ENCODE measurements at places on chromosomes 4 and X. TPM values are rescaled to one million over a fixed set of nuclear protein-coding genes. Genes with fewer than 3 reads are reported as not detected.

LONRF3 gene
- total RNA-seq = 8.1 TPM

DNA sequence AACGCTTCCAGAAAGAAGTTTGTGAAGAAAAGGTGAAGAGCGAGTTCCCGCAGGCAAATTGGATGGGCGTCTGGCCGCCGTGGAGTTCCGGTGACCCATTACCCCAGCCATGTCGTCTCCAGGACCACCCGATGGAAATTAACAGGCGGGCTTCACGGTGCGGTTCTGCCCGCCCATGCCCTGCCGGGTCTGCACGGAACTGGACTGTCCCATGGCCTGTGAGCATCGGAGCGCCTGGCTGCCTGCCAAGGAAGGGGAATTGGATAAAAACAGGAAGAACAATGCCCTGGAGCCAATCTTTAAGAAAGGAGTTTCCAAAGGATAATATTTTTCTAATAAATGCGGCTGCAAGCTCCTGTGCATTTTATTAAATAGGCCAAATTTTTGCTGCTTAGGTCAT lies 319.8 kb upstream of the SLC7A11 start:
- no peaks in the 10 kb centered on the region for H3K36me3 ChIP-seq
- H3K4me1 ChIP-seq = no peaks in the 10 kb centered on the region
- no peaks in the 10 kb centered on the region for H3K27me3 ChIP-seq
- H3K4me3 ChIP-seq = no peak overlapping the region
- DNase-seq = no peak

DNA sequence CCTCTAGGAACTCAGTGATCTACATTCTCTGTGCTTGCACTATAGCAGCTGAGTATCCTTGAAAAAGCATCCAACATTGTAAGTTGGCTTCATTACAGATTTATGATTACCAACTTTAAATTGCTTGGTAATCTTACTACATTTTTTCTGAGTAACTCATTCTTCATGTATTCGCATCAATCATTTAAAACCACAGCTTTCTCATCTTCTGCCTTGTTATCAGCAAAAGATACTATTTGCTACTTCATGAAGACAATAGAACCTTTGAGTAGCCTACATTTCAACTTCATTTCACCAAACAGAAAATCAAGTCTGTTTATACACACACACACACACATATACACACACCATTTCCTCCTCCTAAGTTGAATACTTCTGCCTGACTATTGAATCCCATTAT lies 6.2 kb upstream of the DCAF8L2 start:
- no peak overlapping the region for H3K4me3 ChIP-seq
- no peak overlapping the region for H3K27ac ChIP-seq
- no peaks in the 10 kb centered on the region for H3K27me3 ChIP-seq
- DNase-seq = no peak

CRMP1 gene
- total RNA-seq = 1.4 TPM

DNA sequence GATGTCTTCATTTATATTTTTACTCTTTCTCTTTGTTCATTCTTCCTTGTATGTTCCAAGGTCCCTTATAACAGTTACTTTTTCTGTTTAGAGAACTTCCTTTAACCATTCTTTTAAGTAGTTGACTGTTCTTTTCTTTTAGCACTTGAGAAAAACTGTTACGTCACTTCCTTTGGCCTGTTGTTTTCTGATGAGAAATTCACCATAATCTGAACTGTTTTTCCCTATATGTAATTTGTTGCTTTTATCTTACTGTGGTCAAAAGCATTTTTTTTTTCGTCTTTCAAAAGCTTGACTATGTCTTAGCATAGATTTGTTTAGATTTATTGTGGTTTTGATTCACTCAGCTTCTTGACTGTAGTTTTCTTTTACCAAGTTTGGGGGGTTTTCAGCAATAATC lies 1660.3 kb upstream of the PCDH10 start:
- H3K4me3 ChIP-seq = no peak overlapping the region
- no peaks in the 10 kb centered on the region for H3K27me3 ChIP-seq
- H3K4me1 ChIP-seq = no peaks in the 10 kb centered on the region

- H3K27ac ChIP-seq = no peak overlapping the region
- no peak for DNase-seq
- no peak overlapping the region for H3K4me3 ChIP-seq
- no peaks in the 10 kb centered on the region for H3K4me1 ChIP-seq
These were observed 95.5 kb downstream of the SOWAHB start for GRCh38 chr4:76802236-76803021.

- H3K4me3 ChIP-seq = no peak overlapping the region
- no peaks in the 10 kb centered on the region for H3K36me3 ChIP-seq
- H3K4me1 ChIP-seq = no peaks in the 10 kb centered on the region
- DNase-seq = no peak
- H3K27ac ChIP-seq = no peak overlapping the region
These were observed 41.4 kb downstream of the CLDN34 start for GRCh38 chrX:10008483-10009056.

DNA sequence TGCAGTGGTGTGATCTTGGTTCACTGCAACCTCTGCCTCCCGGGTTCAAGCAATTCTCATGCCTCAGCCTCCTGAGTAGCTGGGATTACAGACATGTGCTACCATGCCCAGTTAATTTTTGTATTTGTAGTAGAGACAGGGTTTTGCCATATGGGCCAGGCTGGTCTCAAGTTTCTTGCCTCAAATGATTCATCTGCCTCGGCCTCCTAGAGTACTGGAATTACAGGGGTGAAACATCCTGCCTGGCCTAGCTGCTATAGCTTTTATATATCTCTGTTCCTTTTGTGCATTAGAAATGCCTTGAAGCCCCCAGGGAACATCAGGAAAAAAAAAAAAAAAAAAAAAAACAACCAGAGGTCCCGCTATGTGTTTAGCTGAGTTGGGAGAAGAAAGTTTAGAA lies 34.8 kb downstream of the UBE2K start:
- no peaks in the 10 kb centered on the region for H3K27me3 ChIP-seq
- no peaks in the 10 kb centered on the region for H3K4me1 ChIP-seq
- no peaks in the 10 kb centered on the region for H3K36me3 ChIP-seq
- no peak overlapping the region for H3K4me3 ChIP-seq
- no peak overlapping the region for H3K27ac ChIP-seq

SPIN2A gene
- 0.23 TPM for total RNA-seq

GRK4 gene
- total RNA-seq = 18.9 TPM

- no peak overlapping the region for H3K4me3 ChIP-seq
- H3K4me1 ChIP-seq = no peaks in the 10 kb centered on the region
- no peak for DNase-seq
These were observed 30.1 kb upstream of the SCOC start for GRCh38 chr4:140343303-140343702.

GRCh38 chrX:88982933-88983332 lies 235.9 kb downstream of the CPXCR1 start:
- no peaks in the 10 kb centered on the region for H3K4me1 ChIP-seq
- no peak for DNase-seq
- no peaks in the 10 kb centered on the region for H3K27me3 ChIP-seq
- H3K27ac ChIP-seq = no peak overlapping the region
- no peak overlapping the region for H3K4me3 ChIP-seq

GRCh38 chr4:72375073-72375736 lies 193.8 kb downstream of the ADAMTS3 start:
- no peak overlapping the region for H3K27ac ChIP-seq
- DNase-seq = no peak
- H3K27me3 ChIP-seq = no peaks in the 10 kb centered on the region
- H3K4me3 ChIP-seq = no peak overlapping the region
- H3K36me3 ChIP-seq = no peaks in the 10 kb centered on the region

- no peaks in the 10 kb centered on the region for H3K27me3 ChIP-seq
- H3K4me1 ChIP-seq = no peaks in the 10 kb centered on the region
- DNase-seq = no peak
- no peak overlapping the region for H3K27ac ChIP-seq
These were observed 26.2 kb upstream of the TMPRSS11D start for GRCh38 chr4:67909905-67910584.

- no peak for DNase-seq
- H3K27me3 ChIP-seq = no peaks in the 10 kb centered on the region
- H3K27ac ChIP-seq = no peak overlapping the region
- H3K36me3 ChIP-seq = no peaks in the 10 kb centered on the region
These were observed 180.4 kb downstream of the SLIT2 start for GRCh38 chr4:20432088-20432487.

- no peaks in the 10 kb centered on the region for H3K4me1 ChIP-seq
- no peak overlapping the region for H3K4me3 ChIP-seq
- no peaks in the 10 kb centered on the region for H3K36me3 ChIP-seq
- no peaks in the 10 kb centered on the region for H3K27me3 ChIP-seq
- no peak for DNase-seq
These were observed 55.3 kb upstream of the TMPRSS11F start for GRCh38 chr4:68184923-68185322.

DNA sequence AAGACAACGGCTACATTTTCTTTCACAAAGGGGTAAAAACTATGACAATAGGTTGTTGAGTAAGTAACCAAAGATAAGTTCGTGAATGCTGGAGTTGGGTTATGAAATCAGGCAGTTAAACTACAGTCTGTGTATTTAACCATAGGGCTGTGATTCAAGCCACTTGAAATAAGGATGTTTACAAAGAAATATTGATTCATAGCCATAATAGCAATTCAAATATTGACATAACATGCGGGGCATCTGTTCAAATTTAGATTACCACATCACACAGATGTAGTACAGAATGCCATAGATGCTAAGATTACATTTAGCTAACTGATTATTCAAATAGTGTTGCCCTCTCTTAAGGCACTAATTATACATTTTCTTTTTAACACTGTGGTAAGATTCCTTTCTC lies 364.1 kb downstream of the FSTL5 start:
- no peak for DNase-seq
- H3K27ac ChIP-seq = no peak overlapping the region
- no peak overlapping the region for H3K4me3 ChIP-seq
- no peaks in the 10 kb centered on the region for H3K27me3 ChIP-seq

DNA sequence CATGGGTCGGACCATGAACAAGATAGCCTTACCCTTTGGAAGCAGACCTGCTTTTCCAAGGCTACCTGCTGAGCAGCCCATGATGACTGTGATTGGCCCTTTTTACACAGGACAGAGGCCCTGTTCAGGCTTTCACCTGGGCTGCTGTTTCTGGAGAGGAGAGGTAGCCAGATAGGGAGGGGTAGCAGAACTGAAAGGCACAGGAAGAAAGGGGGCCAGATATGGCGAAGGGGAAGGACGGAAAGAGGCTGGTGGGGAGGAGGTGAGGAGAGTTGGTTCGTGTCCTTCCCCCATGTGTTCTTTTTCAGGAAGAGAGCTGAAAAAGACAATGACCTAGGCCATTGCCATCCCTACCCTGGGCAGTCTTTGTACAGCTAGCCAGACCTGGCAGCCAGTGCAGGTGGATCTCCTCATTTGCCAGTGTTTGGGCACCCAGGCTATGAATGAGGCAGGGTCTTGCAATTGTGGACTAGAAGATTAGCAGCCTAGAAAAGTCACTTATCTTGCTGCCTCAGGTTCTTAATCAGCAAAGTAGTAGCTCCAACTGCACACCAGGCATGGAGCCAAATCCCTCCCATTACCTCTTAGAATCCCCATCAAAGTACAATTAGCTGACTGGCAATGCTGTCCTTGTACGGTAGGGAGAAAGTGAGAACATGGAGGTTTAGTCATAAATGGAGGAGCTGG lies 139.6 kb downstream of the AMMECR1 start:
- no peak overlapping the region for H3K4me3 ChIP-seq
- H3K4me1 ChIP-seq = no peaks in the 10 kb centered on the region
- DNase-seq = no peak

MAGEB17 gene
- total RNA-seq = 0.62 TPM

Data from prostate gland (tissue), 2 donors.